Bronchus fibroblast of lung (primary cell): ENCODE measurements at places on chromosomes 1 and 21. TPM values are rescaled to one million over a fixed set of nuclear protein-coding genes. Genes with fewer than 3 reads are reported as not detected.

PAQR6 gene
- 0.15 and 0.34 TPM in 2 replicates for total RNA-seq

DCDC2B gene
- total RNA-seq, result not detected in 2 replicates

FAM131C gene
- 0.17 and 0.45 TPM in 2 replicates for total RNA-seq

FCRL3 gene
- total RNA-seq, result not detected in 2 replicates

PTPN7 gene
- total RNA-seq, result not detected in 2 replicates

PPIAL4G gene
- total RNA-seq, result not detected in 2 replicates

PIGR gene
- not detected in 2 replicates for total RNA-seq

ZNF648 gene
- total RNA-seq, result under 0.01 TPM in 1 of 2 replicates, not detected in the other

GBP7 gene
- not detected in 2 replicates for total RNA-seq

GLIS1 gene
- 3.4 and 3.9 TPM in 2 replicates for total RNA-seq

VWA1 gene
- total RNA-seq, result 7.1 and 7.9 TPM in 2 replicates

CCDC30 gene
- under 0.01 and 0.34 TPM in 2 replicates for total RNA-seq

ERG gene
- total RNA-seq, result not detected in 2 replicates

FCRL5 gene
- not detected in 2 replicates for total RNA-seq

FNDC5 gene
- total RNA-seq, result under 0.01 and 0.17 TPM in 2 replicates

C1orf141 gene
- not detected in 2 replicates for total RNA-seq

KRTAP20-3 gene
- not detected in 2 replicates for total RNA-seq

LRRC39 gene
- total RNA-seq, result 0.15 and 0.34 TPM in 2 replicates

PALMD gene
- not detected in 2 replicates for total RNA-seq

ARTN gene
- total RNA-seq, result 0.17 and 0.74 TPM in 2 replicates

ADORA3 gene
- not detected in 2 replicates for total RNA-seq

AMY1A gene
- not detected in 2 replicates for total RNA-seq

APCS gene
- total RNA-seq, result not detected in 2 replicates

ADAMTSL4 gene
- total RNA-seq, result 23.5 and 25.6 TPM in 2 replicates

LCE1E gene
- total RNA-seq, result not detected in 2 replicates

PLA2G2E gene
- not detected in 2 replicates for total RNA-seq

COL16A1 gene
- total RNA-seq, result 31.4 and 39.8 TPM in 2 replicates

DISP3 gene
- total RNA-seq, result 0.17 TPM in 1 of 2 replicates, not detected in the other

APH1A gene
- total RNA-seq, result 109 and 111 TPM in 2 replicates

HSPA6 gene
- total RNA-seq, result under 0.01 TPM in 1 of 2 replicates, not detected in the other

PEX10 gene
- total RNA-seq, result 28.4 and 33.0 TPM in 2 replicates

SMIM1 gene
- 5.6 and 10.9 TPM in 2 replicates for total RNA-seq

GPR37L1 gene
- not detected in 2 replicates for total RNA-seq

PDZK1IP1 gene
- total RNA-seq, result not detected in 2 replicates

LCA5L gene
- total RNA-seq, result 0.17 and 0.59 TPM in 2 replicates

WDR64 gene
- not detected in 2 replicates for total RNA-seq

ANGPTL3 gene
- not detected in 2 replicates for total RNA-seq

IGFN1 gene
- total RNA-seq, result not detected in 2 replicates

AGBL4 gene
- 0.15 TPM in 1 of 2 replicates, not detected in the other for total RNA-seq

TNFRSF1B gene
- 9.4 and 11.9 TPM in 2 replicates for total RNA-seq

PEAR1 gene
- total RNA-seq, result 21.1 and 24.0 TPM in 2 replicates
